ENCODE measurements at places on chromosomes 16 and 17.
A peak's percentile ranks its signal among the peaks of the same experiment; 100 is the strongest.

GRCh38 chr17:47674499-47674898, 19.5 kb upstream of the TBKBP1 start:
- no peak for DNase-seq

DNA sequence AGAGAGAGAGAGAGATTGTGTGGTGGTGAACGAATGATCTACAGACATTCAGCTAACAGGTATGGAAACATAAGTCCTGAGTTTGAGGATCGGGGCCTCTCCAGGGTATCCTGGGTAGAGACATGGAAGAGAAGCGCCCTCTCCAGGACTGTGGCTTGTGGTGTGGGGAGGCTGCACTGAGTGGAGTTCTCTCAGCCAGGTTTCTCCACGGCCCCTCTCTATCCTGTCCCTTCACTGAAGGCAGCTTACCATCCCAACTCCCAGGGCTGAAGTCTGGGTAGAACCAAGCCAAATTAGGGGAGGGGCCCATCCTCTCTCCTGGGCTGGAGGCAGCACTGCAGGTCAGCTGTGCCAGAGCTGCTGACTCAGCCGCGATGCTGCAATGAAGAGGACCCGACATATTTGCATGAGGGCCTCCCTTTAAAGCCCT, 6.2 kb downstream of the C1QL1 start:
- no peak for DNase-seq

DNA sequence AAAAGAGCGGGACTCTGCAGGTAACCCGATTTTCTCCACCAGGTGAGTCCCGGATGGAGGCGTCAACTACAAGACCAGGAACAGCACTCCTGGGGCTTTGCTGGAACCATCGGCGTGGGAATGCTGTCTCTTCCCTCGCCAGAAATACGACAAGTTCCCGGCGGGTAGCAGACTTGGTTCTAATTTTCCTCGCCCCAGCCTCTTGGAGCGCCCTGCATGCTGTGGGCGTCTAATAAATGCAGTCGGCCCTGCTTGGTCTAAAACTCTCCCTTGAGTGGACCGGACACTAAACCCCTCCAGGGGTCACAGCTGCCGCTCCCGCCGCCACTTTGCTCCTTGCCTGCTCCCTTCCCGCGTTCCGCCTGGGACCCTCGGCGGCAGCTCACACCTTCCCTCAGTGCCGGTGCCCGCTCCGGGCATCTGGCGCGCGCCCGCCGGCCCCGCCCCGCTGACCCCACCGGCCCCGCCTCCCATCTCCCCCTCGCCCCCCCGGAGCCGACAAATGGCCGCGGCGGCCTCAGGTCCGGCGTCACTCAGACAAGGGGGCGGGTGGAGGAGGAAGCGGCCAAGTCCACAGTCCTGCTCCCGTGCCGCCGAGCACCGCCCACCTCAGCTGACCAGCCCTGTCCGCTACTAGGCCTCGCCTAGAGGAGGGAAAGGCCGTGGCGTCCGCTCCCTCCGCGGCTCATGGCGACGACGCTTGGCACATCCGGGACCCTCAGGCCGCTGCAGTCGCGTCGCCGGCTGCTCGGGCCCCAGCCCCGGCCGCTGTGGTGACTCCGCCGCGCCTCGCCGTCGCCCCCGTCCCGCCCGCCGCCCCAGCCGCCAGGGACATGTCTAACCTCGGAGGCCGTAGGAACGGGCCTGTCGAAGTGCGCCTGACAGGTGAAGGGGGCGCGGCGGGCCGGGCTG, 65.8 kb downstream of the KPNA2 start:
- peak; percentile 74 for DNase-seq

DNA sequence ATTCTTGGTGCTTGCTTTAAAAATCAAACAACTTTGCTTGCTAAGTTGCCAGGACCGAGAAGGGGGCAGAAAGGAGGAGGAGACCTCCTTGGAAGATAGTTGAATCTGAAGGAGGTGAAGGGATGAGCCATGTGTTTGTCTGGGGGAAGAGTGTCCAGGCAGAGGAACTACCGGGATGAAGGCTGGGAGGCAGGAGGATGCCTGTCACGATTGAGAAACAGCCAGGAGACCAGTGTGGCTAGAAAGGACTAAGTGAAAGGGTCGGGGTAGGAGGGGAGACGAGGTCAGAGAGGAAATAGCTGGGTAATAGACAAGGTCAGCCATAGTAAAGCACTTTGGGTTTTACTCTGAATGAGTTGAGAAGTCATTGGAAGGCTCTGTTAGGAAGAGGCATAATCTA, 38.9 kb upstream of the CSNK2A2 start:
- DNase-seq = no peak

DNA sequence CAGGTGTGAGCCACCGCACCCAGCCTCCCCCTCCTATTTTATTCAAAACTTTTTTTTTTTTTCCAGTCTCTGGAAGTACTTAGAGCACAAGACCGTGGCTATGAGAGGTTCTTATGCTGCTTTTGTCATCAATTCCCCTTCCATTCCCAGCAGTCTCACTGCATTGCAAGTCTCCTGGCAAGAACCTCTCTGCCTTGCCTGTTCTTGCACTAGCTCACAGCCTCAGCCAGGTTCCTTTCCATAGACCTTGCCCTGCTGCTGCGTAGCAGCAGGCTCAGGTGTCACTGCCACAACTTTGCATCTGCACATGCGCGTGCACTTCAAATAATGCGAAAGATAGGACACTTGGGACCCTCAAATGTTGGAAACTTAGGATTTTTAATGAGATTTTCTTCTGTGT, 15.6 kb downstream of the ATP6V0A1 start:
- DNase-seq = no peak

- no peak for DNase-seq
Observed at GRCh38 chr17:58219789-58220183, 731 bp upstream of the MKS1 start.

DNA sequence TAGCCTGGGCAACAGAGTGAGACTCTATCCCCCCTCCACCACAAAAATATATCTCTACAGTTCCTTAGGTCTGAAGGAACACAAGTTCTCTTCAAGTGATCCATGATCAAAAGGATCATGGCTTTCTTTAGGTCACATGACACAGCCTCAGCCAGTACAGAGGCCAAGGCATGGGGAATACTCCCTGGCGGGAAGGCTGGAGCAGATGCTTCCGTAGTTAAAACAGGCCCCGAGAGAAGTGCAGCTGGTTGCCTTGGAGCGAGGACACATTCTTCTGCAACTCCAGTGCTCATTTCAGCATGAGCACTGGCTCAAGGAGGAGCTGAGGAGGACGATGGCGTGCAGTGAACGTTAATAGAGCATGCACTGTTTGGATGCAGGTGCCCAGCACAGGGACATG, 13.5 kb downstream of the CDIP1 start:
- DNase-seq = no peak
